ENCODE measurements at places on chromosomes 4 and X.

GRCh38 chrX:139750390-139750789 lies 42.4 kb upstream of the MCF2 start:
- DNase-seq, result no peak

DNA sequence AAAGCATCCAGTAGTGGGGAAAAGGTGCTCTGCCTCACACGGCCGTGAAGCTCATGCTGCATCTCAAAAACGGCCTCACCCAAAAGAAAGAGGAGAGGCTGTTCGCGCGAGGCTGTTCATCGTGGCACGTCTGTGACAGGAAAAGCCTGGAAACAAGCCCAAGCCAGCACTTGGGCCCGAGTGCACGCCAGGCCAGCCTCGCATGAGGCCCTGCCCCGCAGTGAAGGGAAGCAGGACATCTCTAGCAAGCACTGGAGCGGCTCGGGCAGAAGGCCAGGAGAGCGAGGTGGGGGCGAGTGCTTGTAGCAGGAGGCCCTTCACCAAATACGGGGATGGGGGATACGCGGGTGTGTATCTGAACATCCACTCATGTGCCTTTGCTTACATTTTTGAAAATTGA lies 39.9 kb upstream of the MXD4 start:
- DNase-seq, result no peak

DNA sequence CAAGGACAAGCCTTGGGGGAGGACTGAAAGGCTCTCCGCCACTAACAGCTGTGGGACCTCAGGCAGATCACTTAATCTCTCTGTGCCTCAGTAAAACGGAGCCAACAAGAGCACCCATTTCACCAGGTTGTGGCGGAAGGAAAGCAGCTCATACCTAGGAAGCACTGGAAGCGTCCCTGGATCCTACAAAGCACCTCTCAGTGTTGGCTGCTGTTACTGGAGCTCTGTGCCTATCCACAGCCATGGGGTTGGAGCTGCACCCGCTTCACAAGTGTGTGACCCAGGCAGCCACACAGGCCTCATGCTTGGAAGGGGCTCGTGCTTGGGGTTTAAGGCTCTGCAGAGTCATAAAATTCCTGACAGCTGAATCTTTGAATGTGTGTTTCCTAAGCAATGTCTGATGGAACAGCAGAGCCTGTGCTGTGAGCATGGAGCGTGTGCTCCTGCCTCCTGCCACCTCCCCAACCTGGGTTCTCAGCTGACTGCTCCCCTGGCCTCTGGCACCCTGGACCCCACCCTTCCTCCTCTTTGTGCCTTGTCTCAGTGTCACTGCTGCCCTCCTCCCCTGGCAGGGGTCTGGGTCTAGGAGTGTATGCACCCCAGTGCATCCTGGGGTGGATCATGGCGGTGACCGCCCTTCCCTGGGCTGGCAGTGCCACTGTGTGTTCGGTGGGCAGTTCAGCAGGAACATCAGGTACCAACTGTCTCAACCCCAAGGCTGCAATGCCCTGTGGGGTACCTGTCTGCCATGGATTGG lies 14.4 kb upstream of the MAN2B2 start:
- DNase-seq, result no peak

GRCh38 chr4:15231265-15232091 lies 196.4 kb upstream of the C1QTNF7 start:
- peak; percentile 67 for DNase-seq

DNA sequence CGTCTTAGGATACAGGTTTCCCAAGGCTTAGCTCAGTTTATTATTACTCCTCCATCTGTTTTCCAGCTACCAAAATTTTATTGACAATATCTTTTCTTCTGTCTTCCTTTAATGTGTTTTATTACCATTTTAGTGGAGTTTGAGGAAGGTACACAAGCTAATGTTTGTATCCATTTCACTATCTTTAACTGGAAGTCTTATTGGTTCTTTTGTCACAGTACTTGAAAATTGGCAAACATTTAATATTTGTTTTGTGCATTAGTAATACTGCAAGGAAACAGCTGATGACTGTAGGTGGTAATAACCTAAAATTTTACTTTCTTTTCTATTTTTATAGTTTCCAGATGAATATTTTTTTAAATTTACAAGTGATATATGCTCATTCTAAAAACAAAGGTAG lies 9.3 kb upstream of the ARL9 start:
- DNase-seq, result no peak

GRCh38 chrX:3501833-3502535 lies 155.5 kb upstream of the MXRA5 start:
- DNase-seq, result no peak

- no peak for DNase-seq
Observed at GRCh38 chr4:1768367-1769034, 24.6 kb upstream of the FGFR3 start.

DNA sequence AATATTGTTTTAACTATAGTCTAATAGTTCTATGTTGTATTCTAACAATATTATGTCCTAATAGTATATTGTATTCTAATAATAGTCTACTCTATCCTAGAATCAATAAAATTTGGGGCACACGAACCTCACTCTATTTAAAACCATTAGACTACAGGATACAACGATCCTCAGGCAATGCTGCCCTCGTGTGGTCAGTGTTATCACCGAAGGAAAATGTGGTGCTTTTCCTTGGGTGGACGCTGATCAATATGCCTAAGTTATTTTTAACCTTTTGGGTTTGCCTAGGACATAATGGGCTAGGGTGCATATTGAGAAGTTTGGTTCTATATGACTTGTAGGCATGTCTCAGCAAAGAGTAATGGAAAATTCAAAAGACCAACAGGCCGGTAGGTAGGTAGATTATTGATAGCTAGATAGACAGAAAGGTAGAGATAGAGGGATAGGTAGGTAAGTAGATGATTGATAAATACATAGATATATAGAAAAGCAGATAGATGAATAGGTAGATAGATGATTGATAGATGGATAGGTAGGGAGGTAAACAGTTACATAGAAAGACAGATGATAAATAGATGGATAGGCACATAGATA lies 75.1 kb downstream of the PRKX start:
- DNase-seq, result peak; percentile 22

- DNase-seq, result no peak
Observed at GRCh38 chr4:142396279-142396678, 449.8 kb downstream of the INPP4B start.

- DNase-seq, result no peak
Observed at GRCh38 chr4:77185686-77186085, 28.7 kb downstream of the CCNG2 start.

DNA sequence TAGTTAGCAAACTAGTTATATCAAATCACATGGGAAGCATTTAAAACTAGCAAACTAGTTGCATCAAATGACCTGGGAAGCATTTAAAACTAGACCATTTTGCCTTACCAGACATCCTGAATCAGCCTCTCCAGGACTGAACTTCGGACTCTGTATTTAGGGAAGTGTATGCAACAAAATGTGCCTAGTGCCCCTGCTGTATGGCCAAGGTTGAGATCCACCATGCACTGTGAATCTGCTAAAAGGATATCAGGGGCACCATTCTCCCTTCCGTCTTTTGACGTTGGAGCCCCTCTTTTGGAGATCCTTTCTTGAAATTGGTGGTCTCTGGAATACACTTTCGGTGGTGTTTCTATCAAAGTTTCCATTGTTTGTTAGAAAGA lies 49.5 kb downstream of the CCNI start:
- DNase-seq, result no peak

- DNase-seq, result no peak
Observed at GRCh38 chr4:21901831-21902230, 46.7 kb downstream of the KCNIP4 start.

DNA sequence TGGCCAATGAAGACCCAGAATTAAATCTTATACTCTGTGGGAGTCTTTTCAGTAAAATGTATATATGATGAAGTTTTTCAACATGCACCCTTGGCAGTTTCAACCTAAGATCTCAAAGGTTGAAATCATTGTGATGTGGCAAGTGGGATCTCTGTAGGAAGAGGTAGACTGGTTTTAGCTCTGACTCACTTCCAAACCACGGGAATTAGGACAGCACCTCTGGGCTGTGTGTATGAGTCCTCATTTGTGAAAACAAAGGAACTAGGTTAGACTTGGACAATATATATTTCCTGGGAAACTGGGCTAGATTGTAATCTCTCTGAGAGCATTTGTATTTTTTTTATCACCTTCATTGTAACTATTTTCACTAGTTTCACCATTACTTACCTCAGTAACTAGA lies 333.0 kb downstream of the ADGRL3 start:
- DNase-seq, result no peak

GRCh38 chr4:109302361-109303139 lies at the start of gene COL25A1:
COL25A1 (minus strand) TSS chr4:109302658.
- DNase-seq, result peak; percentile 40

DNA sequence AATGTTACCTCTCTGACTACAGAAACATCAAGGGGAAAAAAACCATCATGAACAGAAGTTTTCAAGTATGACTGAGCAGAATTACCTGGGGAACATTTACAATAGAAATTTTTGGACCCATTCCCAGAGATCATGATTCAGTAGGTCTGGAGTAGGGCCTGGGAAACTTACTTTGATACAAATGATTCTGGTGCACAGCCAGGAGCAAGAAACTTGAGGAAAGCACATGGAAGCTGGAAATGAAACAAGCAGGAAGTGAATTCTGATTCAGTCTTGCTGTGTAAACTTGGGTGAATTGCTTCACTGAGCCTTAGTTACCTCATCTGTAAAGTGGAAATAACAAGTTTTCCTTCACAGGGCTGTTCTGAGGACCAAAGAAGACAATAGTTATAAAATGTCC lies 192.5 kb upstream of the TAPT1 start:
- DNase-seq, result no peak

DNA sequence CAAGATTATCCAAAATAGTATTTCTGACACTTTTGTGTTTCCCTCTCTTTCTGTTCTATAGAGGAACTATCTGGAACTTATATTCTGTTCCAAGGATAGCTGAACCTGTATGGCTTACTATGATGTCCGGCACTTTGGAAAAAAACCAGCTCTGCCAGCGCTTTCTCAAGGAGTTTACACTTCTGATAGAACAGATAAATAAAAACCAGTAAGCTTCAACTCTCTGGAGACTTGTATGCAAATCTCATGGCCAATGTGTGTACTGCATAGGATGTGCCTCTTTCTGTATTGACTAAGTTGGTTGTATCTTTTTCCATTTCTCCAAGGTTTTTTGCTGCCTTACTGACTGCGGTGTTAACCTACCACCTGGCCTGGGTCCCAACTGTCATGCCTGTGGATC lies 92.5 kb downstream of the FNIP2 start:
- DNase-seq, result no peak

DNA sequence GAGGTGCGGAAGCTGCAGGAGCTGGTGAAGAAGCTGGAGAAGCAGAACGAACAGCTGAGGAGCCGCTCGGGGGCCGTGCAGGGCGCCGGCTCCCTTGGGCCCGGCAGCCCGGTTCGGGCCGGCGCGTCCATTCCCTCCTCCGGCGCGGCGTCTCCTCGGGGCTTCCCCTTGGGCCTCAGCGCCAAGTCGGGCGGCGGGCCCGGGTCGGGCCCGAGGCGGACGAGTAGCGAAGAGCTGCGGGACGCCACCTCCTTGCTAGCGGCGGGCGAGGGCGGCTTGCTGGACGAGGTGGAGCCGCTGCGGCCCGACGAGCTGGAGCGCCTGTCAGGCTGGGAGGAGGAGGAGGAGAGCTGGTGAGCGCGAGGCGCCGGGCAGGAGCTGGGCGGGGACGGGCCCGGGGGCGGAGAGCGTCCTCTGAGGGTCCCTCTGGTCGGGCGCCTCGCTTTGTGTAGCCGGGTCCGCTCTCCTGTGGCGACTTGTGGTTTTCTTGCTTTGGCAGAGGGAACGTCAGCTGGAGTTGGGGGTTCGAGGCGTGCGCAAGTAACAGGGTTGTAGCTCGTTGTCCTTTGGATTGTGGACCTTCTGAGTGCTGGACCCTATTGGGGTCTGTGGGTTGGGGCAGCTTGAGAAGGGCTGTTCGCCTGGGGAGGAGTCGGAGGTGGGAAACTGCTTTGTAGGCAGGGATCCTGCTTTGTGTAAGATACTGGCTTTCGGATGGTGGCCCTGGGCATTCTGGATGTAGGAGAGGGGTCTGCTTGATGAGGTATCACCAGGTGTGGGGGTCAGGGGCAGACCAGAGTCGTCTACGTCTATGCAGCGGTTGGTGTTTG lies 662 bp downstream of the SLAIN2 start:
- peak; percentile 46 for DNase-seq

GRCh38 chr4:47390428-47391125 lies 72.9 kb downstream of the COMMD8 start:
- no peak for DNase-seq

GRCh38 chr4:107913283-107913899 lies 18.0 kb upstream of the CYP2U1 start:
- no peak for DNase-seq

- DNase-seq, result no peak
Observed at GRCh38 chrX:18389966-18390365, 35.4 kb upstream of the CDKL5 start.

- DNase-seq, result peak; percentile 8
Observed at GRCh38 chrX:111095974-111096895, at the start of gene PAK3. PAK3 (plus strand) TSS chrX:111096191; CDS start chrX:111123104, 26,913 bp downstream.

- no peak for DNase-seq
Observed at GRCh38 chr4:16819652-16820051, 78.8 kb downstream of the LDB2 start.

DNA sequence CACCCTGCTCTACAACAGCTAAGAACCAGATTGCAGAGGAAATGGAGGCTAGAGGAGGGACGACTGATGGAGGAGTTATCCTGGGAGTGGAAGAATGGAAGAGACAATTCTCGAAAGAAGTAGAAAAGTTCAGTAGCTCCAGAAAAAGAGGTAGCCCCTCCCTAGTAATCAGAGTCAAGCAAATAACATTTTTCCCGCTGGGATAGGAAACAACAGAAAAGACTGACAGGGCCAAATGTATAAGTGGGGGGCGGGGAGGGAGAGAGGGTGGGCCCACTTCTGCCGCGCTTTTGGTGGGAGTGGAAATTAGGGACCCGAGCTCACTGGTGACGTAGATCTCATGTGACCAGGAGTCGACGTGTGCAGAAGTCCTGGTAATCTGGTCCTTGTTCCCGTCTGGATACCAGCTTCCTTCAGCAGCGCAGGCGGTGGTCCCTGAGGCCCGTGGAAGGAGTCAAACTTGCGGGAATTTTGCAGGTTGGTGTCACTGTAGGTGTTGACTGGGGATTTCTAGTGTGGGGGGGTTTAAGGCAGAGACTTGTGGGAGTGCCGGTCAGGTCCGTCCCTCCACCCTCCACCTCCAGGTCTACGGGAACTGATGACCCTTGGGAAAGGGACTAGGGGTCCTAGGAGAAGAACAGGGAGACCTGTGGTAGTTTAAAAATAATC lies at the start of gene TCEAL9:
Gene TCEAL9, plus strand, starts transcription at position 377 of the 669 bp plus-strand sequence. CDS start 1,179 bp downstream, outside the sequence.
- no peak for DNase-seq
